ENCODE measurements at places on chromosomes 12 and 14.

DNA sequence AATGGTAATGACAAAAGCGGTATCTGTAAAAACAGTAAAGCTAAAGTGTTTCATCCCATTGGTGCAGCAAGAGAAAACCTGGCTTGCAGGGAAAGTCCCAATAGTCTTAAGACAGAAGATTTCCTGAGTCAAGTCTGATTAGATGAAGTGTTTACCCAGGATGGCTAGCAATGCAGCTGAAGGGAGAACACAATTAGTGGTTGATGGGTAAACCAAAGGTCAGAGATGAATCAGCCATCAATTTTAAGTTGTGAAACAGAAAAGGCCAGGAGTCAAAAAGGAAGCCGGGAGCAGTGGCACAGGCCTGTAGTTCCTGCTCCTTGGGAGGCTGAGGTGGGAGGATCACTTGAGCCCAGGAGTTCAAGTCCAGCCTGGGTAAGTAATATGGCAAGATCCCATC, 52.6 kb downstream of the SEC23A start:
- H3K4me3 ChIP-seq, result no peak overlapping the region
- H3K27me3 ChIP-seq, result no peaks in the 10 kb centered on the region
- no peaks in the 10 kb centered on the region for H3K4me1 ChIP-seq
- H3K27ac ChIP-seq, result no peak overlapping the region

DNA sequence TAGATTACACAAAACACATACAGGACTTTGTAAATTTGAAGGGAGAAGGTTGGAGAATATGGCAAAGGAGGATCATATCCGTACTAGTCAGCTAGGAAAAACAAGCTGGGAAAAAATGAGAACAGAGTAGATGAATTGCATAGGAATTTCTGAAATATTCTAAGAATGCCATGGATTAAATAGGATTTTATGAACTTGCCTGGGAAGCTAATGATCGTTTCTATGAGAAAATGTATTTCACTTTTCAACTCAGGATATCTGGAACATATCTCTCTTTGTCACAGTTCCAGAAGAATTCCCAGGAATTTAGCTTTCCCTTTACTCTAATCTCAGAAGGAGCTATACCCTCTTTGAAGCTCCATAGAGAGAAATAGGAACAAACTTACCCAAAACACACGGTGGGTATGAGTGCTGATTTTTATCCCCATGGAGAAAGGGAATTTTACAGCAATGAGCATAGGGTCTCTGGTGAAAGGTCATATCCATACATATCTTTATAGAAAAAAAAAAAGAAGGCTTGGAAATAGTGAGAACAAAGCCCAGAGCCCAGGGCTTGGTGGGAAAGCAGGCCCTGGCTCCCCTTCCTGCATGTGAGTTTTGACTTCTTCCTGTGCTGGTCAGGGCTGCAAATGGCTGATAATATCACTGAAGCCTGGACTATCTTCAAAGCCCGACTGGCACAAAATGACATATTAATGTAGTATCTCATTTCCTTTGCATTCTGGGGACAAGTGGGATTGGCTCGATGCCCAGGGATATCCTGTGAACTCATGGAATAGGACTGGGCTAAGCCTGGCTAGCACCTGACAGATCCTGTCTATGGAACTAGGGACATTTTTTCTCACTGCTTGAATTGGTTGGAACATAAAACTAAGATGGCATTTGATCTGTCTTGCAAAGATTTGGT, 136.3 kb downstream of the AEBP2 start:
- H3K4me3 ChIP-seq, result no peak overlapping the region
- H3K27ac ChIP-seq, result no peak overlapping the region
- H3K27me3 ChIP-seq, result no peaks in the 10 kb centered on the region
- no peaks in the 10 kb centered on the region for H3K36me3 ChIP-seq
- peaks cover 3% of the 10 kb centered on the region for H3K4me1 ChIP-seq

DNA sequence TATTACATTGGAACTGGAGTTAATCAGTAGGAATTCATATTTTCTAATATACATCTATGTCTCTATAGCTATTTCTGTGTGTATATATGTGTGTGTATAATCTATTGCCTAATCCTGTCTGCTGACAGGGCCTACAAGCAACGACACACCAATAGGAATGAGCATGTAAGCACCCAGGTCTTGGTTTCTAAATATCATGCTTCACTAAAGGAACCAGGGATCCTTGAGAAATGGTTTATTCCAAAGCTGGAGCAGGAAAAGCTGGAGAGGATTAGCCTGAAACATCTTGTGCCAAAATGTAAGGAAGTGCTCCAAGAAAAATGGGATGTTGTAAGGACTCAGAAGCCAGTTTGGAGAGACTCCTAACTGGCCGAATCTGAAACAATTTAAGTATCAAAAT, 29.3 kb upstream of the LGALS3 start:
- no peak overlapping the region for H3K4me3 ChIP-seq
- H3K27me3 ChIP-seq, result no peaks in the 10 kb centered on the region
- no peaks in the 10 kb centered on the region for H3K36me3 ChIP-seq
- peak overlapping the region; percentile 96 for H3K27ac ChIP-seq
- peak; percentile 1 for DNase-seq

- DNase-seq, result no peak
- no peaks in the 10 kb centered on the region for H3K36me3 ChIP-seq
- no peak overlapping the region for H3K27ac ChIP-seq
Measured at GRCh38 chr12:93059925-93060665, 131.0 kb upstream of the EEA1 start.

GRCh38 chr14:59295951-59296350, 107.5 kb downstream of the DAAM1 start:
- no peak overlapping the region for H3K27ac ChIP-seq
- H3K4me3 ChIP-seq, result no peak overlapping the region
- no peaks in the 10 kb centered on the region for H3K27me3 ChIP-seq
- no peak for DNase-seq
- H3K36me3 ChIP-seq, result peaks cover 11% of the 10 kb centered on the region

- H3K27me3 ChIP-seq, result no peaks in the 10 kb centered on the region
- no peak overlapping the region for H3K4me3 ChIP-seq
- peaks cover 10% of the 10 kb centered on the region for H3K36me3 ChIP-seq
Measured at GRCh38 chr14:101815994-101816393, 54.5 kb downstream of the PPP2R5C start.

DNA sequence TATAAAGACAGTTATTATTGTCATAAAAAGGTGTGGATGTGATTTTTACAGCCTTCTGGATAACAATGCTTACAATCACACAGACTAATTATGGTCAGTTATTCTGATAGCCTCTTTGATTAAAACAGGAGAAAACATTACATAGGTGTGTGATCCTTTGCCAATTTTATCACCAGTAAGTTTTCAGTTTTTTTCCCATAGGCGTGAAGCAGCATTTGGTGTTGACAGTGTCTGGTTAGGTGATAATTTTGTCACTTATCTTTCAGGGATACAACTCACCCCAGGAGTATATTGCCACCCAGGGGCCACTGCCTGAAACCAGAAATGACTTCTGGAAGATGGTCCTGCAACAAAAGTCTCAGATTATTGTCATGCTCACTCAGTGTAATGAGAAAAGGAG, 208.8 kb downstream of the EPS8 start:
- no peak overlapping the region for H3K27ac ChIP-seq
- no peaks in the 10 kb centered on the region for H3K27me3 ChIP-seq
- H3K36me3 ChIP-seq, result no peaks in the 10 kb centered on the region

GRCh38 chr14:91464615-91465205, 45.4 kb downstream of the PPP4R3A start:
- no peak overlapping the region for H3K27ac ChIP-seq
- H3K36me3 ChIP-seq, result peaks cover 78% of the 10 kb centered on the region
- H3K27me3 ChIP-seq, result no peaks in the 10 kb centered on the region
- no peaks in the 10 kb centered on the region for H3K4me1 ChIP-seq
- H3K4me3 ChIP-seq, result no peak overlapping the region
- no peak for DNase-seq

- no peaks in the 10 kb centered on the region for H3K36me3 ChIP-seq
- no peak overlapping the region for H3K4me3 ChIP-seq
- no peak overlapping the region for H3K27ac ChIP-seq
- no peaks in the 10 kb centered on the region for H3K4me1 ChIP-seq
Measured at GRCh38 chr12:119938049-119938667, 50.9 kb upstream of the BICDL1 start.

DNA sequence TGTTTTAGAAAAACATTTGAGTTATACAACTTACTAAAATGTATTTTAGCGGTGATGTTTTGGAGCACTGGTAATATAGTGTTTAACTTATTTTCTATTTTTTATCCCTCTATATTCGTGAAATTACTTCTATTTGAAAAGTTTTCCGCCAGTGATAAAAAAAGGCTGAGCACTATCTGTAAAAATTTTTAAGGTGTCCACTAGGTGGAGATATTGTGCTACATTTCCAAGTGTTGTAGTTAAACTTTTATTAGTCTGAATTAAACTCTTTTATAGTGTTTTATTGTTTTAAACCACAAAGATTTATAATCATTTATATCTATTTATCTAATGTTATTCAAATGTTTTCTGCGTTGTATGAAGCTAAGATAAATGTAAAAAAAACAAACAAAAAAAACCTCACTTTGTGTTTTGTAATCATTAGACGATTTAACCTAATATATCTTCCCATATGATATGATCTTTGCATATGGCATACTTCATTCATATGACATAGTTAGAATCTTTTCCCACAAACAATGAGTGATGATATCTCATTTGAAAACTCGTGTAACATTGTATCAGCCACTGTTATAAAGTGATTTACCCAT, 11.8 kb downstream of the ALG10B start:
- no peak overlapping the region for H3K4me3 ChIP-seq
- no peak for DNase-seq
- H3K27ac ChIP-seq, result no peak overlapping the region
- H3K27me3 ChIP-seq, result no peaks in the 10 kb centered on the region
- no peaks in the 10 kb centered on the region for H3K4me1 ChIP-seq
- H3K36me3 ChIP-seq, result no peaks in the 10 kb centered on the region

GRCh38 chr12:94280063-94280462, 131.7 kb downstream of the PLXNC1 start:
- H3K36me3 ChIP-seq, result no peaks in the 10 kb centered on the region
- H3K27ac ChIP-seq, result no peak overlapping the region
- no peak for DNase-seq
- no peak overlapping the region for H3K4me3 ChIP-seq
- no peaks in the 10 kb centered on the region for H3K4me1 ChIP-seq

- no peak overlapping the region for H3K4me3 ChIP-seq
- H3K4me1 ChIP-seq, result peaks cover 52% of the 10 kb centered on the region
- DNase-seq, result no peak
- no peaks in the 10 kb centered on the region for H3K27me3 ChIP-seq
Measured at GRCh38 chr14:103404032-103404918, 19.1 kb downstream of the MARK3 start.

DNA sequence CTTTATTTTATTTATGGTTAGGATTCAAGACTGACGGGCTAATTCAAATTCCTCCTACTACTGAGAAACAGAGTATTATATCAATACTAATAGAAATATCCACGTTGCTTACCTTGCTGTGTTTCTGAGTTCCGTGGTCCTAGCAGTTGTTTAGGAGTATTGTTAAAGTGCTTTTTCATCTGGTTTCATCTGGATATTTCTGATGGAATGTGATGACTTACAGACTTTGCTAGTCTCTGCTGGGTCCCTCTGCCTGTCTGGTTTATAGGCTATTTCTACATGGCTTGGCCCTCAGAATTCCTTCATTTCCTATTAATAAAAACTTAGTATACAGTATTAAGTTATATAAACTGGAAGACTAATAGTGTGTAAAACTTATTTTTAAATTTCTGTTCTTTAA, at the start of gene SMCO3:
Gene SMCO3, minus strand, starts transcription at position 169 of the 400 bp plus-strand sequence. CDS start 7,502 bp downstream, outside the sequence.
- DNase-seq, result no peak
- H3K27me3 ChIP-seq, result no peaks in the 10 kb centered on the region
- H3K4me1 ChIP-seq, result no peaks in the 10 kb centered on the region
- no peak within 1 kb of the TSS for H3K4me3 ChIP-seq
- H3K36me3 ChIP-seq, result no peaks in the 10 kb centered on the region

DNA sequence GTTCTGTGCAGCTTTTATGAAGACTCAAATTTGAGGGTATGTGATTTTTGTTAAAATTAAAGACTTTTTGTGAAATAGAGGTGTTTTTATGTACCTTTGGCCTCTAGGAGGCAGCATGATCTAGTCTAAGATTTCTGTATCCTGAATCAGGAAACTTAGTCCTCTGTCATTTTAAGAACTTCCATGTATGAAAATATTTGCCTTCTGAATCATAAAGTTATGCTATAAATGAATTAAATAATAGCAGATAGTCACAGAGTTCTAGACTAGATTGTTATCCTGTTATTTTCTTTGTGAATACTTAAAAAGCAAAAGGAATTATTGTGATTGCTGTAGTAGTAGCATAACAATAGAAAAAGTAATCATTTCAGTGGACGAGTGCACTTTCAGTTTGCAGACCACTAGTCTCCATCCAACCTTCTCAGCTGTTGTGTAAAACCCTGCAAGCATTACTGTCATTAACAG, 56.3 kb downstream of the FGD4 start:
- DNase-seq, result no peak
- H3K4me3 ChIP-seq, result peak overlapping the region; percentile 27
- H3K36me3 ChIP-seq, result no peaks in the 10 kb centered on the region
- no peak overlapping the region for H3K27ac ChIP-seq

GRCh38 chr12:82097877-82098276, 260.3 kb downstream of the CCDC59 start:
- H3K4me3 ChIP-seq, result no peak overlapping the region
- H3K27ac ChIP-seq, result no peak overlapping the region
- no peaks in the 10 kb centered on the region for H3K4me1 ChIP-seq
- H3K27me3 ChIP-seq, result no peaks in the 10 kb centered on the region
- H3K36me3 ChIP-seq, result no peaks in the 10 kb centered on the region

DNA sequence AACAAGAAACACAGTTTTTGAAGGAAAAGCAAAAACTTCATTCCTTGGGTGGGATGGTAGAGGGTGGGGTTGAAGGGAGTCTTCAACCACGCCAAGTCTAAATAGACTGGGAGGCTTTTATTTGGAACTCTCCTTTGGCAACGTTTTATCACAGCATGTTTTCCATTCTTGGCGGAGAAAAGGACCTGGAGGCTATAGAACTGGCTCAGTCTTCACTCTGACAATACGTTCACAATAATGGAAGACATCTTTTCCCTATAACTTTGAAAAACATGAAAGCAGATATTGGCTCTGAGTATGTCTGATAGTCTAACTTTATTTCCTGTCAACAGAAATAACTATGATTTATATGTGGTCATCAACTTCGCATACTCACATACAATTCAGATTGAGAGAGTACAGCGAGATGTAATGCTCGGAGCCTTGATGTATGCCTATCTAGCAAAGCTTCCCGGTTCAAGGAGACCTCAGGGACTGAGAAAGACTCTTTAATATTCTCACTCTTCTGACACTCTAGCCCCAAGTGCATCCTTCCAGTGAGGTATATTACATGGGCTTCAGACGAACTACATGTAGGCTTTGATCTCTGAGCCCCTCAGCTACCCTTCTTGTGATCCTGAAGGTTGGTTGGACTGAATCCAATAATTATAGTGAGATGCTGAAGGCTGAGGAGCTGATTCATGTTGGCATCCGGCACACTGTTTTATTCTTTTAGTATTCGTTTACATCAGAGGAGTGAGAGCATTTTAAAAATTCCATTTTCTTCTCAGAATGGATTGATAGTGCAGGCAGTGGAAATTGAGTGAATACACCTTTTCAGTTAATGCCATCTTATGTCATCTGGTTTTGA, 14.0 kb downstream of the TMEM30B start:
- peaks cover 6% of the 10 kb centered on the region for H3K27me3 ChIP-seq
- no peak for DNase-seq
- H3K36me3 ChIP-seq, result no peaks in the 10 kb centered on the region
- no peak overlapping the region for H3K4me3 ChIP-seq
- H3K4me1 ChIP-seq, result peaks cover 12% of the 10 kb centered on the region
